Stimulated activated CD4-positive, alpha-beta T cell treated with anti-CD3 and anti-CD28 coated beads, Interleukin-15, amount 100 ng/mL, for 1 hour (primary cell): ENCODE measurements at places on chromosomes 6 and 20.

GRCh38 chr20:58006346-58007316, 221.8 kb downstream of the ANKRD60 start:
- DNase-seq, result no peak

DNA sequence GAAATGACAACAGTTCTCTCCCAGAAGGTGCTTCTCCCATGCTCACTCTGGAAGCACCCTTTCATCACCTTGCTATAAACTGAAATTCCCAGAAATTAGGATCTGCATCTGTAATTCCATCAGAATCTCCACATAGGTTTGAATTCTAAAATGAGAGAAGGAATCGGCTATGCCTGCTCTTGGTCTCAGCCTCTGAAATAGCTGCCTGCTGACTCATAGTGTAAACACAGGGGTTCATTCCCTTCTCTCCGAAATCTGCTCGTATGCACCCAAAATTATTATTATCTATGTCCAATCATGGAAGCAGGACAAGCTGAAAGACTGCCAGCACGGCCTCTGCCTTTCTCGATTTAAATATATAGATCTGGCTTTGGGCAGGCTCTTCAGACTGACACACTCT, 74.6 kb upstream of the TAB2 start:
- no peak for DNase-seq

- no peak for DNase-seq
Measured at GRCh38 chr20:23305098-23305497, 45.5 kb upstream of the NXT1 start.

GRCh38 chr20:40588891-40589290, 100.1 kb downstream of the MAFB start:
- no peak for DNase-seq

GRCh38 chr6:78845567-78845966, 21.8 kb upstream of the IRAK1BP1 start:
- DNase-seq, result no peak

- DNase-seq, result no peak
Measured at GRCh38 chr6:36701401-36701991, 3.9 kb downstream of the RAB44 start.
